NCI-H1092 (cell line): ENCODE measurements at places on chromosomes 12 and 14.

GRCh38 chr12:50234347-50234746, 49.0 kb downstream of the LIMA1 start:
- DNase-seq, result no peak

DNA sequence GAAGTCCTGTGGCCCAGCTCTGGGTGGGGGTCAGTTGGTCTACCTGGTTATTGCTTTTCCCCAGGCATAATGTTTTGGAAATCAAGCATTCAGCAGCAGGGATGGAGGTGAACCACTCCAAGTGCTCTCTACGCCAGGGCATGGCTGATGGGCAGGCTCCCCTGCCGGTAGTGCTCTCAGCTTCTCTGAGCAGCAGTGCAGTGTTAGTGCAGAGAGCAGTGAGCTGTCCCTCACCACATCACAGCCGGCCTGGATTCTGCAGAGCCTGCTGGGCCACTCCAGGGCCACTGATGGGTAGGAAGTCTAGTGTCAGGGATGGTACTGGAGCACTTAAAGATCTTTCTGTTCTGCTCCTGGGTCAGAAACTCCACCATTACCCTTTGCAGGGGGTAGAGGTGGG, 151.1 kb downstream of the CALM1 start:
- DNase-seq, result no peak

- DNase-seq, result no peak
Measured at GRCh38 chr12:15497671-15498292, 175.5 kb downstream of the PTPRO start.

- DNase-seq, result no peak
Measured at GRCh38 chr14:29757711-29758233, 169.9 kb downstream of the PRKD1 start.

GRCh38 chr12:24954261-24954660, 5.4 kb upstream of the BCAT1 start:
- no peak for DNase-seq

- no peak for DNase-seq
Measured at GRCh38 chr14:38080696-38081095, 127.0 kb upstream of the SSTR1 start.

GRCh38 chr12:95949477-95950206, 6.5 kb downstream of the AMDHD1 start:
- DNase-seq, result no peak

DNA sequence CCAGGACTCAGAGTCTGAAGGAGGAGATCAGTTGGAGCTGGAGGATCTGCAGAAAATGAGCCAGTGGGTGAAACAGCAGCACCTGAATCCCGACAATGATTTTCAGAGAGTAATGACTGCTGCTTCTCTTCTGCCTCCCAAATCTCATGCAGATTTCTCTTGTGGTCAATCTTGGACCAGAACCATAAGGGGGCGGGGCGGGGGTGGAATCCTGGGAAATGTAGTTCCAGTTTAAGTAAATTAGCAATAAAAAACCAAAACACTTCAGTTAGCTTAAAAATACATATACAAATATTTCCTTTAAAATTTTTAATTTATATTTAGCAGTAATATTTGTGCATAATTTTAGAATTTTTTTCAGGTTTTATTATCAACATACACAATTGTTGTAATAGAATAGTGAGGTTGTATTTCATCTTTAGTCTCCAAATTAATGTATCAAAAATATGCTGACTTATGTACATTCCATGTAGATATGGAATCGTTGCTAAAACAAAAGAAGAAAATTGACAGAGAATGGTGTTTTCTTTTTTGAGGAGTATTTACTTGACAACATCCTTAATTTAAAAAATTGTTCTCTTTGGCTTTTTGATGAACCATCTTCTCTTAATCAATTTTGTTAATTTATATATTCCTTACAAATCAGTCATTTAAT, 223.5 kb upstream of the SYT10 start:
- no peak for DNase-seq

- no peak for DNase-seq
Measured at GRCh38 chr12:118318744-118319143, 54.0 kb downstream of the TAOK3 start.

GRCh38 chr14:74134484-74134883, 49.7 kb downstream of the LIN52 start:
- no peak for DNase-seq

DNA sequence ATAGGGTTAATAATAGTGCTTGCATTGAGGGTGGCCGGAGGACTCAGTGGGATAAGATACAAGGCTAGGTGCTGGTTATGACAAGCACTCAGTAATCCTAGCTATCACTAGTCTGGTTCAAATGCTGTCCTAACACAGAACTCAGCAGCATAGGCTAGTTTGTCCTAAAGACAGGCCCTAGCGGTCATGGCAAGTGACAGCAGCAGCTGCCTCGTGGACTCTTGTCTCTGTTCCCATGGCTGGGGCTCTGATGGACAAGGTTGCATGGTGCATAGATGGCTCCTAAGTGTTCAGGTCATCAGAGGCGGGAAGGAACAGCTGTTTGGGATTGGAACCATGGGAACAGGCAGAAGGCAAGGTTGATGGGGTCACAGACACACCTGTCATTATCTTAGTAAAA, 42.4 kb upstream of the IGF1 start:
- DNase-seq, result no peak

- peak; percentile 22 for DNase-seq
Measured at GRCh38 chr14:36438883-36439282, 81.1 kb downstream of the NKX2-1 start.

- DNase-seq, result no peak
Measured at GRCh38 chr12:65308006-65308405, 29.5 kb downstream of the MSRB3 start.

DNA sequence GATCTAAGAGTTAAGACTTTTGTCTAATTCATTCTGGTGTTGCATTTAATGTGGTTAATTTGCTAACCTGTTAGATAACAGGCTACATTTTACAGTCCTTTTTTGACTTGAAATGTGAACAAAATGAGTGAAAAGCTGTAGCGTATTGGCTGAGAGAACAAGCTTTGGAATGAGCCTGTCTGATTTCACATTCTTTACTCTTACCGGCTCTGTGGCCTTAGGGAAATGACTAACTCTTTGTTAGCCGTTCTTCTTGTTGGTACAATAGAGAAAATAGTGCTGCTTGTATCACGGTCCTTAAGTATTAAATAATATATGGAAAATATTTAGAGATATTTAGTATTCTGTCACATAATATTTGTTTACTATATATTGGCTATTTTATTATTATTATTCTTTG, 1.9 kb downstream of the MNAT1 start:
- DNase-seq, result no peak

- no peak for DNase-seq
Measured at GRCh38 chr12:21301-22189, 45.0 kb upstream of the IQSEC3 start.

DNA sequence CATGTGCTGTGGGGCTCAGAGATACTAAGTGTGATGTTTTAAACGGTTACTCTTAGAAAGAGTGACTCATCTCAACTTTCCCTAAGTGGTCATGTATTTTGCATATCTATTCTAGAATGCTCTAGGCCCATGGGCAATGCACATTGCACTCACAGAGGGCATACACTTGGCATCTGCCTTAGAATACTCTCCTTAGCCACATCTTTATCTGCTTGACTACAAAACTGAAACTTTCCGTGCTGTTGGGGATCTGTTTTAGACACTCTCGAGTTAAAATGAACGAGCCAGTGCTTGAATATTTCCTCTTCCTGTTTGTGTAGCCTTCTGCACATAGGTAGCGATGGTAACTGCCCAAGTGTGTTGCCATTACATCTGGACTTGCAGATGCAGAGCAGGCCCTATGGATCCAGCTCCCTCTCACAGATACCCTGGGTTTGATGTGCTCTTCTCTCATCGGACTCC, 180.5 kb downstream of the CAND1 start:
- no peak for DNase-seq

DNA sequence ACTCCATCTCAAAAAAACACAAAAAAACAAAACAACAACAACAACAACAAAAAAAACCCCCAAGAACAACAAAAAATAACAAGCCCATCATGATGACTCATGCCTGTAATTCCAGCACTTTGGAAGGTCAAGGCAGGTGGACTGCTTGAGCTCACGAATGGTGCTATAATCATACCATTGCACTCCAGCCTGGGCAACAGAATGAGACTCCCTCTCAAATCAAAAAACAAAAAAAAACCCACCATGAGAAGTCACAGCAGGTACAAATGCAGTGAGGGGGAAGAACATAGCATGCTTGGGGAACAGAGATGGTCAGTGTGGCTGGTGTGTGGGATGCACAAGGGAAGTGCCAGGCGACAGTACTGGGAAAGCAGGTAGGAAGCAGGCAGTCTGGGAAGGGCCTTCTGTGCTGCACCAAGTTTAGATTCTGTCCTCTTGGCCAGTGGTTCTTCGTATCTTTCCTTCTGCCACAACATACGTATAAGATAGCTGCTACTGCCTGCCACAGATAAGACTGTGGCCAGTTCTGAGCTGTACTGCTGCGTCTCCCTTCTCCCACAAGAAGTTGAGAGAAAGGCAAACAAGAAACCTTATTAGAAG, 28.0 kb downstream of the ATG14 start:
- no peak for DNase-seq

DNA sequence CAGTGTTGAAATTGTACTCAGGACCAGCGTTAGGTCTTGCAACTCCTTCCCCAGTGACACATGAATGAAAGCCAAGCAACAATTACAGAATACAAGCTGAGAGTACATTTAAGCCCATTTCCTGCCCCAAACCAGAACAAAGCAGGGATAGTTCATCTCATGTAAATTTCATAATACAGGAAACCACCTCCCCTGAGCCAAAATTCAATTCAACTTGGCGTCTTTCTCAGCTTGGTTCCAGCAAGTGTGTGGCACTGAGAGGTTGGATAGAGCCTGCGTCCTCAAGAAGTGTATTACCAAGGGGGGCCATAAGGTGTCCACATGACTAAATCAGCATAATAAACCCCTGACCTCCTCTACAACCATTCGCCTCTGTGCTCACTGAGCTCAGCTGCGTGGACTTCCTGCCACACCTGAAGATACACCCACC, 278.9 kb upstream of the CRY1 start:
- DNase-seq, result no peak

DNA sequence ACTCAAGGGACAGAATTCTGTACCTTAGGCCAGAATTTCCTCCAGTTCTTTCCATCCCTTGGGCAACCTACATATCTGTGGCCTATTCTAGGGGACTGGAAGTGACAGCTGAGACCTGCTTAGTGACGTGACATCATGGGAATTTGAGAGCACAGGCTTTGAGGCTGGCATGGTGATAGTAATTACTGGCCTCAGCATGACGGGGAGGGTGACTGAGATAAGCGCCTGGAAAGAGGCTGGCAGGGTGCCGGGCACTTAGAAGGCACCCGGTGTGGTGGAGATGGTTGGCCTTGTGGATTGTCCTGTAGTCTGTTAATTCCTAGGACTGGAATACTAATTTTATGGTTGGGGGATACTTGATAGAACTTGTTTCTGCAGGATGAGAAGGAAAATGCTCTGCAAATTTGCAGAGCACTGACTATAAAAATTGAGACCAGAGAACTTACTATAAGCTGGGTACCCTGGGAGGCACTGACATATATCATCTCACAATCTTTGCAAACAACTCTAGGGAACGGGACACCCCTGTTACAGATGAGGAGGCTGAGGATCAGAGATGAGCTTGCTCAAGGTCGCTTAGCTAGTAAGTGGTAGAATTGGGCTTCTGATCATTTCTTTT, 42.2 kb upstream of the TBX3 start:
- DNase-seq, result no peak

GRCh38 chr12:116920939-116921338, 10.2 kb downstream of the FBXW8 start:
- no peak for DNase-seq

DNA sequence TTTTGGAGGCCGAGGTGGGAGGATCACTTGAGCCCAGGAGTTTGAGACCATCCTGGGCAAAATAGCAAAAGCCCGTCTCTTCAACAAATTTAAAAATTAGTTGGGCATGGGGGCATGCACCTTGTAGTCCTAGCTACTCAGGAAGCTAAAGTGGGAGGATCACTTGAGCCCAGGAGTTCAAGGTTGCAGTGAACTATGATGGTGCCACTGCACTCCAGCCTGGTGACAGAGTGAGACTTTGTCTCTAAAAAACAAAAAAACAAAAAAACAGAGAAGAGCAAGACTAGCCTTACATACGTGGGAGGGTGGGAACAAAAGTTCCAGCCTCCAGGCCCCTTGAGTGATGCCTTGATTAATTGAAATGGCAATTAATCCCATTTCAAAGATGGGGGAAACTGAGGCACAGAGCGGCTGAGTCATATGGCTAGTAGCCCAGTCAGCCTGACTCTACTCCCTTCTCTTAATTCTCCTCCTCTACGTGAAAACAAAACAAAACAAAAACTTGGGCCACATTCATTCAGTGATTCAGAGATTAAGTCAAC, 3.3 kb upstream of the FAM222A start:
- DNase-seq, result no peak

DNA sequence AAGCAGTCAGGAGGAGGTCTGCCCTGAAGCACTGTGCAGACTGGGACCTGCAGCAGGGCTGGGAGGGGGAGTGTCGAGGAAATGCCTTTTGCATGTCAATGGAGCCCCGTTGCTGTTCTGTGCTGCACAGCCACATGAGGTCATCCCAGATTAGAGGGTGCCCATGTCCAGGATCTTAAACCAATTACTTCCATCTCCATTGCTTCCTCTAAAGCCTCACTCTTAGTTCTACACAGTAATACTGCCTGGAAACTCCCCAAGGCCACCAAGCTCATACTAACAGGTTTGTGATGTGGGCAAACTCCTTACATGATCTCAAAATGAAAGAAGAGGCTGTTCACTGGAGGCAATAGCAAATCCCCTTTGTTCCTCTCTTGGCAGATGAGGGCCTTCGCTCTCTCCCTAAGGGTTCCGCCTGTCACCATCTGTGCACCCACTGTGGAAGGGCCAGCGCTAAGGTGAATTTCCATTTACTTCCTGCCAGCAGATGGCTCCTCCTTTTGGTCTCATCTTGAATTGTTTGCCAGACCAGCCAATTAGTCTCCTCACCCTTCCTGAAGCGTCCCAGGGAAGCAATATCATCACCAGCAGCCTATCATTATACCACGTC, 35.4 kb upstream of the LTA4H start:
- DNase-seq, result no peak

DNA sequence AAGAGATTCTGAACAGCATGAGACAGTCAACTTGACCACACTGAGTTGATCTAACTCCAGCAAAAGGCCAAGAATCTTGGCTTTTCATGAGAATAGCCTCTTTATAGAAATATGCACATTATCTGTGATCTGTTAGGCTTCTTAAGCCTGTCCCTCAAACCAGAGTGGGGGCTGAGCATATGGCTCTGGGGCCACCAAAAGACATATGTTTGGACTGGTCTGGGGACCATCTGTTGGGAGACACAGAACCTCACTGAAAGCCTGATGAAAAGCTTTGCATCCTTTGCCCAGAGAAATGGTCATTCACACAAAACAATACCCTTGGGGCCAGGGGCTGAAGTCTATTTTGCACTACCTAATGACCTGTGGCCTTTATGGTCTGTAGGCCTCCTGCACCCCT, 165.3 kb upstream of the PRMT8 start:
- no peak for DNase-seq

DNA sequence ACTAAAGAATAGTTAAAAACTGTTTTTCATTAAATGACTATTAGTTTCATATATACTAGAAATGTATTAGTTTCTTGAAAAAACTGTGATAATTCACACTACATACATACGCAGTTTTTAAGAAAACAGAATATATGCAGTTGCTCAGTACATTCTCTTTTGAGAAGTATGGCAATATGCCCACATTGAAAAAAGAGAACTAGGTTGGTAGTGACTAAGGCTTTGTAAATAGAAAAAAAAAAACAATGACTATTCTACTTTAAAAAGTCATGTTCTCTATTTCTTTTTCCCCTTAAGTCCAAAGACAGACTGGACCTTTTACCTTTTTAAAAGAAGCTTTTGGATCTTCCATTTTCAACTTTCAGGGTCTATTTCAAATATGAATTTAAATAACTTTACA, 25.0 kb downstream of the SNX6 start:
- no peak for DNase-seq
